ENCODE measurements at places on chromosomes 16 and 17.
A peak's percentile ranks its signal among the peaks of the same experiment; 100 is the strongest.

GRCh38 chr17:13562271-13562800, 39.4 kb downstream of the HS3ST3A1 start:
- no peak for DNase-seq

DNA sequence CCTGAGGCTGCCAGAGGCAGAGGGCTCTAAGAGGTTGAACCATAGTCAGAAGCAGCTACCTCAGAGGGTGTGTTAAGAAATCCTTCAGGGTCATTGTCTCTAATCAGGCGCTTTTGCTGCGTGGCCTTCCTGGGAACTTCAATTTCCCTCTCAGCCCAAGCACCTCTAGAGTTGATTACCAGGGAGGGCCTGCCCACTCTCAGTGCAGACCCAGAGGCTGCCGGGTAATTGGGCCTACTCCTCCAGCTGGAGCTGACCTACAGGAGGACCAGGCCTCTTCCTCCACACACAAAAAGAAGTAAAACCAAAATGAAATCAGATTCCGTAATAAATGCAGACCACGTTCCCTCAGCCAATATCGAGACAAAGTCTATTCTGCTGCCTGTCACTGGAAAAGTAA, 305.0 kb upstream of the CCL2 start:
- DNase-seq: no peak

- no peak for DNase-seq
These were observed 73.0 kb downstream of the SEC14L1 start for GRCh38 chr17:77213778-77214132.

DNA sequence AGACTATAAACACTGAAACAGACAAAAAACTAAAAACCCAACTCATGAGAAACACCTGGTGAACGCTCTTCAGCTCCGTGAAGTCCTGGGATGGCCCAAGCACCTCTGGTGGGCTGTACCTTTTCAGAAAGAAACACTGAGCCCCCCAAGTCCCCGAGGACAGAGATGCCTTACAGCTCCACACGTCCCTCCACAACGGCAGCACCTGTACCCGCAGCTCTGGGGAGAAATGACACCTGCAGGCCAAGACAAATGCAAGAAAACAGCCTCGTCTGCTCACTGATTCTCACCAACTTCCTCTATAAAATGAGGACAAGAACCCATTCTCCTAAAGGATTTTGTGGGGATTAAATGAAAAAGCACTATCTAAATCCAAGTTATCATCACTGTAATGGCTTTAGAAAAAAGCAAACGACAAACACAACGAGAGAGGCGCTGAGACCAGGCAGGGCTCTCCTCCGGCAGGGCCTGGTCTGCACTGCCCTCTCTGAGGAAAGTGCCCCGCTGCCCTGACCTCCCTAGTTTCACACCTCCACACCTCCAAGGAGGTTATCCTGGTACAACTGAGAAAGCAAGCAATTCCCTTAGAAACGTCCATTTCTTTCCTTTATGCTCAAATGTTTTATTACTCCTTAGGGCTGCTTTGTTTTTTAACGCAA, 114.9 kb downstream of the ZNF778 start:
- no peak for DNase-seq

- DNase-seq: no peak
These were observed 42.4 kb upstream of the HOXB13 start for GRCh38 chr17:48770954-48771353.

DNA sequence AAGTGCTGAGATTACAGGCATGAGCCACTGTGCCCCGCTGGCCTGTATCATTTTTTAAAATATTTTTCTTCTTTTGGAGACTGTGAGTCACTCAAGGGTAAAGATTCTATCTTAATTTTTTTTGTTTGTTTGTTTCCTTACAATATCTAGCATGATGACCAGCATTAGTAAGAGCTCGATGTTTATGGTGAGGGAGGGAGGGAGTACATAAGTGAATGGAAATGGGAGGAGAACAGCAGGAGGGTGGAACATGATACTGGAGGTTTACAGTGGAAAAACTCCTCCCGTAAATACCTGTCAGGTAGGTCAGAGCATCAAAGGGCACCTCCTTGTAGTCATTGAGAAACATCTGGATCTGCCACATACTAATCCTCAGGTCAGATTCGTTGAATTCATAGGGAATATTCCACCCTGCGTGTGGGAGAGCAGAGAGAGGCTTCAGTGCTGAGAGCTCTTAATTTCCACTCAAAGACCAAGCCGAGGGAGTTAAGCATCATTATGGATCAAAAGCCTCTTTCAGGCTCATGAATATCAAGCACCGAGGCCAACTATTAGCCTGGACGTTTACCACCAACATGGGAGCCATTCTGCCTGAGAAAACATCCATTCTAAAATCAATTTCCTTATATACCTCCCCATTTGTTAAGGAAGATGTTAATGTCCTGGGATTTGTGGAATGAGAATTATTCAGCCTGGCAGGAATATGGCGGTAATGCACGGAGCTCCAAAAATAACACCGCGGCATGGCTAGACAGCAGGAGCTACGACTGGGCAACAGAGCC, 51.8 kb downstream of the LYRM1 start:
- no peak for DNase-seq

GRCh38 chr16:23512168-23512695, 1.9 kb upstream of the GGA2 start:
- no peak for DNase-seq

DNA sequence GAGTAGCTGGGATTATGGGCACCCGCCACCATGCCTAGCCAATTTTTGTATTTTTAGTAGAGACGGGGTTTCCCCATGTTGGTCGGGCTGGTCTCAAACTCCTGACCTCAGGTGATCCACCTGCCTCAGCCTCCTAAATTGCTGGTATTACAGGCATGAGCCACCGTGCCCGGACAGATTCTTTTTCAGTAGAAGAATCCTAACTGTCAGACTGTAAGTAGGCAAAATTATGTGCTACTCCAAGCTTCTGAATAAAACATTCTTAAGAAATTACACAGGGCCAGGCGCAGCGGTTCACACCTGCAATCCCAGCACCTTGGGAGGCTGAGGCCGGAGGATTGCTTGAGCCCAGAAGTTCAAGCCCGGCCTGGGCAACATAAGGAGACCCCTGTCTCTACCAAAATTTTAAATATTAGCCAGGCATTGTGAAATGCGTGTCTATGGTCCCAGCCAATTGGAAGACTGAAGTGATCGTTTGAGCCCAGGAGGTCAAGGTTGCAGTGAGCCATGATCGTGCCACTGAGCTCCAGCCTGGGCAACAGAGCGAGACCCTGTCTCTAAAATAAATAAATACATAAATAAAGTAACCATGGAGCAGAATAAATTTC, 66.7 kb upstream of the KIFC3 start:
- no peak for DNase-seq

- DNase-seq: no peak
These were observed 30.7 kb upstream of the SLC38A10 start for GRCh38 chr17:81325714-81326358.

GRCh38 chr16:14063618-14064581, 7.2 kb upstream of the MRTFB start:
- no peak for DNase-seq

DNA sequence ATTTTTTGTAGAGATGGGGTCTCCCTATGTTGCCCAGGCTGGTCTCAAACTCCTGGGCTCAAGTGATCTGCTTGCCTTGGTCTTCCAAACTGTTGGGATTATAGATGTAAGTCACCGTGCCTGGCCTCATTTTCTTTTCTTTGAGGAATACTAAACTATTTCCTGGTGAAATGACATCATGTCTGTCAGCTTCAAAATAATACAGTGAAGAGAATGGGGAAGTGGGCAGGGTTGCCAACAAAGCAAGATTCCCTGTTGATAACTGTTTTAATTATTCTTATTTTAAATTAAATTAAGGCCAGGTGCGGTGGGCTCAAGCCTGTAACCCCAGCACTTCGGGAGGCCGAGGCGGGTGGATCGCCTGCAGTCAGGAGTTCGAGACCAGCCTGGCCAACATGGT, 21.1 kb downstream of the PIPOX start:
- DNase-seq: no peak

GRCh38 chr17:78897664-78898047, 5.3 kb downstream of the CEP295NL start:
- DNase-seq: no peak

DNA sequence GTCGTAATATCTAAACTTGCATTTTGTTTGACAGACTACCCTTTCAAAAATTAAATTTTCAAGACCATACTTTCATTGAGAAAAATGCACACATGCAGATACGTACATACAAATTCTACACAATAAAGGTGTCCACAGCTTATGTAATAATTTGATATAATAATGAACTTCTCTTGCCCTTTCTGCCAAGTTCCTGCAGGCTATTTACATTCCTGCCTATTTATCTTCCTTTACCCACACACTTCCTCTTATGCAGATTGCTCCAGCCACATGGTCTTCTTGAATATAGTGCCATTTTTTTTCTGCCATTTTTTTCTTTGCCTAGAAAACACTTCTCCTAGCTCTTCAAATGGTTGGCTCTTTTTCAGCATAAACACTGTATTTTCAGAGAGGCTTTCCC, 826.9 kb upstream of the CDH8 start:
- DNase-seq: no peak

DNA sequence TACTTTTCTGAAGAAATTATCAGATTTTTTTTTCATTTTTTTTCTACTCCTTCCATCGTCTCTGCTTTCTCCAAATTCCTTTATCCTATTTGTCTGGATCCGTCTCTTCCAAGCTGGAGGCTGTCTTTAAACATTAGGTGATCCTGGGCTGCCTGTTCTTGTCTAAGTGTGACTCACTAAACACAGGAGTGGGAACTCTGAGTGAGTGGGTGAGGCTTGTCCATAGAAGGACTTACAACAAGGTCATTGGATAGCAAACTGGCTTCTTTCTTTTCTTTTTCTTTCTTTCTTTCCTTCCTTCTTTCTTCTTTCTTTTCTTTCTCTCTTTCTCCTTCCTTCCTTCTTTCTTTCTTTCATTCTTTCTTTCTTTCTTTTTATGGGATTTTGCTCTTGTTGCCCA, 18.2 kb downstream of the ALOX15 start:
- DNase-seq: no peak

- no peak for DNase-seq
These were observed 16.0 kb upstream of the ZNHIT3 start for GRCh38 chr17:36470499-36470898.

DNA sequence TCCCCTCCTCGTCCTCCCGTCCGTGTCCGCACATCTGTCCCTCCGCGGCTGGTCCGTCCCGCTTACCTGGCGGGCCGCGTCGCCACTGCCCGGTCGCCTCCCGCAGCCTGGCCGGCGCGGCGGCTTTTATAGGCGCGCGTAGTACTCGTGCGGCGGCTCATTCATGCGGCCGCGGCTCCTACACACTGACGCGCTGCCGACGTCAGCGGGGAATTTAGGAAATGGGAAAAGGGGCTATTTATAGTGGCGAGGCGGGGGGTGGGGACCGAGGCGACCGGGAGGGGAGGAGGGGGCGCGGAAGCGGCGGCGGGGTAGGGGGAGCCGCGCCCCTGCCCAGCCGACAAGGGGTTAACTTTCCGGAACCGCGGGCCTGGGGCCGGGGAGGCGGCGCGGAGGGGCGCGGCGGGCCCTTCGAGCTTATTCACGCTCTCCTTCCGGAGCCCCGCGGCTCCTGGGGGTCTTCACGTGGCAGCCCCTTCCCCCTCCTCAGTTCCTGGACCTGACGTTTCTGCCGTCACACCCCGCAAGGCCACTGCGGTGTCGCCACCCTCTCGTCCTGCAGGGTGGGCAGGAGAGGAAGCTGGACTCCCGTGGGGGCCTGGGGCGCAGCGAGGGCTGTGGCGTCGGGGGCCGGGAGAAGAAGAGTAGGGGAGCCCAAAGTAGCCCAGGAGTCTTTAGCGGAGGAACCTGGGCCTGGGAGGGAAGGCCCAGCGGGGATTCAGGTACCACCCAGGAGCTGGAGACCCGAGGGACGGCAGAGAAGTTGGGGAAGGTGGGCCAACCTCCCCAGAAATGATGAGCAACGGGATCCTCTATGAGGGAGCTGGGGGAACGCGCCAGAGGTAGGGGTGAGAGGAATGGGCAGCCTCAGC, 3.6 kb upstream of the HIC1 start:
- DNase-seq: no peak

DNA sequence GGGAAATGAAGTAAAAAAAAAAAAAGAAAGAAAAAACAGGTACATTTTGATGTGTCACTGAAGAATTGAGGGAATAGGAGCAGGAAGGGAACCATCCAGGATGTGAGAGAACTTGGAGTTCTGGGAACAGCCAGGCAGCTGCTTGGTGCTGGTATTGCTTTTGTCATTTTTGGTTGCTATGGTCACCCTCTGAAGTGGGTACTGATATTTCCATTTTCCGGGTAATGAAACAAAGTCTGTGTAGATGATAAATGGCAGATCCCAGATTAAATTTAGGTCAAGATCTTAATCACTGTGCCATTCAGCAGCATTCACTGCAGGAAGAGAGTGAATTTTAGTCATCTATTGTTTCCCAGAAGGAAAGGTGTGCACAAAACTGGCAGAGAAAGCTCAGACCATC, 93.6 kb downstream of the ABCA8 start:
- no peak for DNase-seq

- DNase-seq: no peak
These were observed 2.2 kb downstream of the SLC12A3 start for GRCh38 chr16:56866955-56867830.

GRCh38 chr17:32520104-32520701, 33.4 kb downstream of the CDK5R1 start:
- DNase-seq: peak; percentile 75

DNA sequence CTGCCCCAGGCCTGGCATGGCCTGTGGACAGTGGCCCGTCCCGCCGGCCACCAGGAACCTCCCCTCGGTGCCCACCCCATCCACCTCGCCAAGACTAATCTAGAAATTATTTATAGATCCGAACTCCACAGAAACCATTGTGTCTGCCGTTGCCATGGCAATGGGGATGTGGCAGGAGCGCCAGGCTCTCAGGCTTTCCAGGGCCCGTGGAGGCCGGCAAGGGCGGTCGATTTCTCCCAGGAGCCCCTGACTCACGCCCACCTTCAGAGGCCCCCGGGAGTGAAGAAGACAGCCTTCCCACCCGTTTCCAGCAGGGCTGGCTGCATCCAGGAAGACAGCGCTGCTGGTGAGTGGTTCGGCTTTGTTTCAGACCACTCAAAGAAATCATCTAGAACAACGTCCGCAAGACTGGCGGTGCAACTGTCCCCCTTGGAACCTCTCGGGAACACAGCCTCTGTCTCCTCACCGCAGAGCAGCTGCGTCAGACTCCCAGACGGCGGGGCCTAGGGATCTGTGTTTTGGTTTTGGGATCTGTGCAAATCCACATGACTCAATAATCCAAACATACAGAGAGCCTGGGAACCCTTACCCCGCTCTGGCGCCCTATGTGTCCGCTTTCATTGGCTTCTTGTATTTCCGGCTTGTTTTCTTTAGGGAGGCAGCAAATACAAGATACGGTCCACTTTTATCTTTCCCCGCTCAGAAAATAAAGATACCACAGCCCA, 48.5 kb upstream of the ZCCHC14 start:
- DNase-seq: no peak

All from ecto neural progenitor cell (in vitro differentiated cells).